ENCODE measurements at places on chromosomes 2 and 18. TPM values are rescaled to one million over a fixed set of nuclear protein-coding genes. Genes with fewer than 3 reads are reported as not detected.

DNA sequence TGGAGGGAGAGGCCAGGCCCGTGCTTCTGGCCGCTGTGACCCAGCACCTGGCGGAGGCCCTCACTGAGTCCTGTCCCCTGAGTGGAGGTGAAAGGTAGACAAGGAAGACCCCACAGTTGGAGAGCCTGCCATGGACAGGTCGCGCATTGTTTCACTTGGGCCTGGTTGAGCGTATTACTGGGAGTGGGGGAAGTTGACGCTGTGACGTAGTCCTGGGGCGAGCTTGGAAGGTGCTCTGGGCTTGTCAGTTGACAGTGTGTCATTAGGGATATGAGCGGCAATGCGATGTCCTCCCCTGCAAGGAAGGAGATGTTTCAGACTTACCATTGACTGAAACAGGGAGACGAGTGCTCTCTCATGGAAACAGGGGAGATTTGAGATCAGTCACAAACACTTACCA, 127.1 kb downstream of the SH3RF3 start:
- H3K27ac ChIP-seq, result no peak overlapping the region
- no peaks in the 10 kb centered on the region for H3K36me3 ChIP-seq
- H3K4me1 ChIP-seq, result no peaks in the 10 kb centered on the region
- no peak overlapping the region for H3K4me3 ChIP-seq

- H3K27ac ChIP-seq, result no peak overlapping the region
- peaks cover 8% of the 10 kb centered on the region for H3K4me1 ChIP-seq
- DNase-seq, result no peak
- H3K27me3 ChIP-seq, result peaks cover 25% of the 10 kb centered on the region
- H3K4me3 ChIP-seq, result no peak overlapping the region
- no peaks in the 10 kb centered on the region for H3K36me3 ChIP-seq
Measured at GRCh38 chr18:59547581-59548182, 149.5 kb downstream of the CCBE1 start.

- no peak overlapping the region for H3K27ac ChIP-seq
- H3K4me3 ChIP-seq, result no peak overlapping the region
- H3K27me3 ChIP-seq, result no peaks in the 10 kb centered on the region
- H3K36me3 ChIP-seq, result no peaks in the 10 kb centered on the region
- no peaks in the 10 kb centered on the region for H3K4me1 ChIP-seq
- no peak for DNase-seq
Measured at GRCh38 chr2:6748406-6749067, 117.2 kb downstream of the CMPK2 start.

DNA sequence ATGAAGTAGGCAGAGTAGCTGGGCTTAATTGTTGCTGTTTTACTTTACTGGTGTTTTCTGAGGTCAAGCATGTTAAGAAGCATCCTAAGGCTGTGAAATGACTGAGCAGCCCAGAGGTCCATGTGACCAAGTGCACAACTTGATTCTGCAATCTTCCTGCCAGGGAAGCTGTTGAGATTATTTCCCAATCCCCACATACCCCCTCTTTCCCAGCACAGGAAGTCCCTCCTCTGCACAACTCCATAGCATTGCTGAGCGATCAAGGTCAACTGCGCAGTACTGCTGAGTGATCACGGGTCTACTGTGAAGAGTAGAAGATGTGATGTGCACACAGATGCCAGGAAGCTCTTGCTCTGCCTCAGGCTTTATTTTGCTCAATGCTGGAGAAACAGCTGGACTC, 105.8 kb downstream of the GALNT14 start:
- DNase-seq, result no peak
- H3K36me3 ChIP-seq, result no peaks in the 10 kb centered on the region
- no peak overlapping the region for H3K27ac ChIP-seq
- no peaks in the 10 kb centered on the region for H3K27me3 ChIP-seq
- peaks cover 9% of the 10 kb centered on the region for H3K4me1 ChIP-seq

- H3K27ac ChIP-seq, result no peak overlapping the region
- peaks cover 7% of the 10 kb centered on the region for H3K36me3 ChIP-seq
- no peak for DNase-seq
- no peak overlapping the region for H3K4me3 ChIP-seq
- peaks cover 30% of the 10 kb centered on the region for H3K4me1 ChIP-seq
Measured at GRCh38 chr18:3584266-3584861, 134.4 kb downstream of the TGIF1 start.

- no peak for DNase-seq
- H3K27me3 ChIP-seq, result no peaks in the 10 kb centered on the region
- peak overlapping the region; percentile 43 for H3K27ac ChIP-seq
- no peak overlapping the region for H3K4me3 ChIP-seq
- H3K4me1 ChIP-seq, result peaks cover 83% of the 10 kb centered on the region
Measured at GRCh38 chr18:8726281-8726680, 20.9 kb downstream of the MTCL1 start.

- H3K27me3 ChIP-seq, result peaks cover 70% of the 10 kb centered on the region
- no peak for DNase-seq
- H3K27ac ChIP-seq, result no peak overlapping the region
- no peaks in the 10 kb centered on the region for H3K36me3 ChIP-seq
Measured at GRCh38 chr2:10845640-10846039, 33.1 kb upstream of the PDIA6 start.

DNA sequence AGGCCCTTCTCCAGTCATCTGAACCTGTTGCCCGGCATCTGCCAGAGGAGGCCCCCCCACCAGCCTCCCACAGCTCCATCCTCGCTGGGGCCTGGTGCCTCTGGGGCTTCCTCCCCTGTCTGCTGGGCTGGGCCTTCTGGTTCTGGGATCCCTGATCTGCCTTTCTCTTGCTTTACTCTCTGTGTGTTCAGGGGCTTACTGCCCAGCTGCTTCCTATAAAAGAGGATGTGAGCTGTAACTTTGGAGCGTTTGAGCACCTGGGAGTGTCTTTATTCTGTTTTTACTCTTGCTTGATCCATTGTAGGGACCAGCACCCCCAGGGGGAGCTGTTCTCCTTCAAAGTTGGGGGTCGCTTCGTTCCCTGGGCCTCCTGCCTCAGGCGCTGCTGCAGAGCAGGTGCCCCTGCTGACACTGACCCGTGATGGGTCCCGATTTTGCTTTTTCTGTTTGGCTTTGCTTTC, 23.1 kb upstream of the FAHD2A start:
- H3K36me3 ChIP-seq, result no peaks in the 10 kb centered on the region
- DNase-seq, result no peak

DNA sequence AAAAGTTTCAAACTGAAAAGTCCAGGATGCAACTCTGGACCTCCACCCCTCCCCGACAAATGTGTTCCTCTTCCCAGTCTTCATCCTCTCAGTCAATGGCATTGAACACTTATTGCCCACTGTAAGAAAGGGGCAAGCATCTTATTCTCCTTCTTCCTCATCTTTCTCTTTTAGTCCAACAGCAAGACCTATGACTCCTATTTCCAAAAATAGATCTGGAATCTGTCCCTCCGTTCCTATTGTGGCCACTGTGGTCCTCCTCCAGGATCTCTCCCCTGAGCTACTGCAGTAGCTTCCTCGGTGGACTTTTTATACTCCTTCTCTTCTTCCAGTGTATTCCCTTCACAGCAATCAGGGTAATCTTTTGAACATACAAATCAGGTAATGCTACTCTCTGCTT, 28.0 kb upstream of the ARHGAP25 start:
- H3K4me1 ChIP-seq, result peaks cover 5% of the 10 kb centered on the region
- no peaks in the 10 kb centered on the region for H3K36me3 ChIP-seq
- DNase-seq, result no peak
- H3K27ac ChIP-seq, result no peak overlapping the region
- H3K4me3 ChIP-seq, result no peak overlapping the region
- H3K27me3 ChIP-seq, result peaks cover 52% of the 10 kb centered on the region

The TTC31 gene
- total RNA-seq, result 26.2 TPM

The GAREM1 gene
- total RNA-seq, result 19.3 TPM

- no peaks in the 10 kb centered on the region for H3K36me3 ChIP-seq
- no peak overlapping the region for H3K27ac ChIP-seq
- no peak for DNase-seq
Measured at GRCh38 chr2:82526277-82526676, 1932.8 kb downstream of the SUCLG1 start.

DNA sequence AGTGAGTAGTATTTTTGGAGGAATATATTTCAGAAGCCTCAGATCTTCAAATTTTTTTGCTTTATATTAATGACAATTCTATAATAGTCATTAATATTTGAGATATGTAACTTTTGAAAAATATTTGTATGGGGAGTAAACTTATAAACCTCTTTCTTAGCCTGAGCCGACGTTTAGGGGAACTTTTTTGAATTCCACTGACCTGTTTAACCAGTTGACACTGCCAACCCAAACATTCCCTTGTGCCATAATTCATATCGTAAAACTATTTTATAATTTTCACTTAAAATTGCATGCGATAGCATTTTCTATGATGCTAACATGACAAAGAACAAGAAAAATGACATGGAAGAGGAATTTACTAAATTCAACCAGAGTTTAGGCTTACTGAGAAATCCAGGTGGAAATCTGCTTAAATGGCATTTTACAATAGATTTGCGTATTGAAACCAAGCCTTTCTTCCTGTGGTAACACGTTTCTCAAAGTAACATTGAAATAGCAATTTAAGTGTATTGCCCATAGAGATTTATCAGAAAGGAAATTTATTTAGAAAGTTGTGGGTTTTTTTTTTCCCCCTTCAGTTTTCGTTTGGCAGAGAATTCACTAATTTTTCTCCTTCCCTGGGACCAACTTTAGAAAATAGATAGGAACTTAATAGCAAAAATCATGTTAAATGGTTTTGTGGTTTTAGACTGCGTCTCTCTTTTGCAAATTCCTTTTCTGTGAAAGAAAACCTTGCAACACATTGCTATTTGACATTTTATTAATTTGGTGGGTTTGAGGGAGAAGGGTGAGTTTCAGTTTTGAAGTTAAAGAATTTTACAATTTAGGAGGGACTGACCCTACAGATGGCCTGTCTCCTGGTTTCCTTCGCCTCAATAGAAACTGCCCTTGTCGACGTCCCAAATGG, 77.4 kb downstream of the TANC1 start:
- H3K4me1 ChIP-seq, result peaks cover 30% of the 10 kb centered on the region
- no peaks in the 10 kb centered on the region for H3K36me3 ChIP-seq
- DNase-seq, result no peak
- H3K27me3 ChIP-seq, result no peaks in the 10 kb centered on the region
- no peak overlapping the region for H3K4me3 ChIP-seq

DNA sequence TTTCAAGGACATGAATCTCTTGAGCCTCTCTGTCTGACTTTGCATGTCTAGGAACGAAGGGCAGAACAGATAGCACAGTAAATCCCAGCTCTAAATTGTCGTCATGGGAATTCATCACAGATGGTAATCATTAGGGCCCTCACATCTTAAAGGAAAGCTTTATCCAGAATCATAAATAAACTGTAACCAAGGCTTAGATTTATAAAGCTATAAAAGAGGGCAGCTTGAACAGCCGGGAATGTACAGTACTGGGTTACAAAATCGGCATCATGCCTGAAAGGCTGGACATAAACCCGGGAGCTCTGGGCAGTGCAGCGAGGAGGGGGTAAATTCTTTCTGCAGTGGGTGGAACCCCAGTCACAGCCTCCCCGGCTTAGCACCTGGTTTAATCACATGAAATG, 144.4 kb downstream of the GFPT1 start:
- no peak overlapping the region for H3K4me3 ChIP-seq
- no peaks in the 10 kb centered on the region for H3K36me3 ChIP-seq
- H3K4me1 ChIP-seq, result no peaks in the 10 kb centered on the region
- peaks cover 100% of the 10 kb centered on the region for H3K27me3 ChIP-seq

GRCh38 chr18:51658436-51658835, 461.0 kb upstream of the MEX3C start:
- H3K4me3 ChIP-seq, result no peak overlapping the region
- no peak overlapping the region for H3K27ac ChIP-seq
- peaks cover 77% of the 10 kb centered on the region for H3K27me3 ChIP-seq
- no peak for DNase-seq
- no peaks in the 10 kb centered on the region for H3K36me3 ChIP-seq

DNA sequence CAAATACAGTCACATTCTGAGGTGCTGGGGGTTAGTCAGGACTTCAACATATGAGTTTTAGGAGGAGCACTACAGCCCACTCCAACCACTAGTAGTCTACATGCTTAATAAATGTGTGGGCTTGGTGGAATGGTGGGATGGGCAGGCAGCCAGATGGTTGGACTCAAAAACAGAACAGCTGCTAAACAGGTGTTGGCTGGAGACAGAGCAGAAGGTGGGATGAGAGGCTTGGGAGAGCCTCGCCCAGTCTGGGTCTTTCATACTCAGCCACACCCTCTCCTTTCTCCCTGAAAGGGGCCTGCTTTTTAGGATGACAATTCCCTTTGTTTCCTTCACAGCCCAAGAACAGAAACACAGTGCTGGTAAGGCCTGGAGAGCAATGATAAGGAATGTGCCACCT, 143.9 kb upstream of the KLHL29 start:
- H3K27ac ChIP-seq, result no peak overlapping the region
- no peaks in the 10 kb centered on the region for H3K36me3 ChIP-seq
- DNase-seq, result no peak
- H3K4me1 ChIP-seq, result no peaks in the 10 kb centered on the region
- no peak overlapping the region for H3K4me3 ChIP-seq
- no peaks in the 10 kb centered on the region for H3K27me3 ChIP-seq

The ATP6V1B1 gene
- total RNA-seq, result not detected

GRCh38 chr2:202099515-202099914, 26.5 kb downstream of the KIAA2012 start:
- H3K27me3 ChIP-seq, result no peaks in the 10 kb centered on the region
- no peaks in the 10 kb centered on the region for H3K36me3 ChIP-seq
- H3K4me3 ChIP-seq, result no peak overlapping the region

GRCh38 chr2:86025229-86025820, 80.4 kb downstream of the POLR1A start:
- DNase-seq, result no peak
- H3K27me3 ChIP-seq, result no peaks in the 10 kb centered on the region
- no peak overlapping the region for H3K4me3 ChIP-seq
- no peak overlapping the region for H3K27ac ChIP-seq
- no peaks in the 10 kb centered on the region for H3K4me1 ChIP-seq

The TFPI gene
- total RNA-seq, result 125 TPM

DNA sequence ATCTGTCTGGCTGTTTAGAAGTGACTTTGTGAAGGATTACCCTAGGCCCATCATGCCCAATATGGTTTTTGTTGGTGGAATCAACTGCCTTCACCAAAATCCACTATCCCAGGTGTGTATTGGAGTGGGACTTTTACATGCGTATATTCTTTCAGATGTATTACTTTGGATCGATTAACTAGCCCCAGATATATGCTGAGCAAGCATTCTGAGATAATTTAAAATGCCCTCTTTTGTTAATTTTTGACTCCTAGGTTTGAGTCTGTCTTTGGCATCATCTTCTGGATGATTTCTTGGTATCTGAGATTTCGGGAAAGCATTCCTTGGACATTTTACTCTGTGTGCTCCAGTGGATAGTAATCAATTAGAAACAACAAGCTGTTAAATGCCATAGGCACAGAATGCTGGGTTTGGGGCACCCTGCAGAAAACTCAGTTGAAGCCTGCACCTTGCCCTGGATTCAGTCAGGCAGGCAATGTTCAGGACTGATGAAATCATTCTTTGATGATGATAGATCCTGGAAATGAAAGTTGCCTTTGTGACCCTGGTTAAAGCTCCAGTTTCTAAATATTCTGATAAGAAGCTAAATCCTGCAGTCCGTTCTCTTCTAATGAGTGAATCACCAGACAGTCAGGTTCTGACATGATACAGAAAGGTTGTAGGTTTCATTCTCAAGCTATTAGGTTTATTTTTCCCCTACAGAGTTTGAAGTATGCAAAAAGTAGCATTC, 1.1 kb downstream of the UGT1A1 start:
- H3K4me1 ChIP-seq, result peaks cover 87% of the 10 kb centered on the region
- H3K27ac ChIP-seq, result peak overlapping the region; percentile 81
- peak overlapping the region; percentile 59 for H3K4me3 ChIP-seq
- no peak for DNase-seq
- no peaks in the 10 kb centered on the region for H3K27me3 ChIP-seq

GRCh38 chr2:223420048-223420447, 182.1 kb downstream of the SCG2 start:
- H3K4me3 ChIP-seq, result no peak overlapping the region
- H3K27me3 ChIP-seq, result no peaks in the 10 kb centered on the region
- H3K36me3 ChIP-seq, result no peaks in the 10 kb centered on the region
- no peak overlapping the region for H3K27ac ChIP-seq

All from Calu3 (cell line).